ENCODE measurements at places on chromosomes 3 and 15. TPM values are rescaled to one million over a fixed set of nuclear protein-coding genes. Genes with fewer than 3 reads are reported as not detected.

FOXL2NB gene
- not detected for polyA plus RNA-seq

GOLGA6L4 gene
- 0.64 TPM for polyA plus RNA-seq

RPP14 gene
- 23.2 TPM for polyA plus RNA-seq

KNL1 gene
- 0.10 TPM for polyA plus RNA-seq

Data from heart right ventricle (tissue), 16 donors.